ENCODE measurements at places on chromosomes 4 and X.

DNA sequence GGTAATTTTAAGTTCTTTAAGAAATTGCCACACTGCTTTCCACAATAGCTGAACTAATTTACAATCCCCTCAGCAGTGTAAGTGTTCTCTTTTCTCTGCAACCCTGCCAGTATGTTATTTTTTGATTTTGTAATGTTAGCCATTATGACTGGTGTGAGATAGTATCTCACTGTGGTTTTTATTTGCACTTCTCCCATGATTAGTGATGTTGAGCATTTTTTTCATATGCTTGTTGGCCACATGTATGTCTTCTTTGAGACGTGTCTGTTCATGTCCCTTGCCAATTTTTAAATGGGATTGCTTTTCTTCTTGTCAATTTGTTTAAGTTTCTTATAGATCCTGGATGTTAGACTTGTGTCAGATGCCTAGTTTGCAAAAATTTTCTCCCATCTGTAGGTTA is 86.1 kb downstream of the BMP3 start:
- no peak for DNase-seq

DNA sequence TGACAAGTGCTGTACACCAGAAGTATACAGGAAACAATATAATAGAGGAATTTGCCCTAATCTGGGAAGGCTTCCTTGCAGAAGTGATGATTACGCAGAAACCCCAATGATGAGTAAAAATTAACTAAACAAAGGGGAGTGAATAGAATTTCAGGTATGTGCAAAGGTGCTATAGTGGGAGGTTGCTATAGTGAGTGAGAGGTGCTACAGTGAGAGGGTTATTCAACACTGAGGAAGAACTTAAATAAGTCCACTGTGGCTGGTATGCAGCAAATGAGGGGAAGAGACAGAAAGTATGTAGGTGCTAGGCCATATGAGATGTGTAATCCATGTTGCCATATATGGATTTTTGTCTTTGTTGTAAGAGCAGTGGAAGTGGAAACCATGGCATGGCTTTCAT is 69.5 kb downstream of the TRIM2 start:
- no peak for DNase-seq

DNA sequence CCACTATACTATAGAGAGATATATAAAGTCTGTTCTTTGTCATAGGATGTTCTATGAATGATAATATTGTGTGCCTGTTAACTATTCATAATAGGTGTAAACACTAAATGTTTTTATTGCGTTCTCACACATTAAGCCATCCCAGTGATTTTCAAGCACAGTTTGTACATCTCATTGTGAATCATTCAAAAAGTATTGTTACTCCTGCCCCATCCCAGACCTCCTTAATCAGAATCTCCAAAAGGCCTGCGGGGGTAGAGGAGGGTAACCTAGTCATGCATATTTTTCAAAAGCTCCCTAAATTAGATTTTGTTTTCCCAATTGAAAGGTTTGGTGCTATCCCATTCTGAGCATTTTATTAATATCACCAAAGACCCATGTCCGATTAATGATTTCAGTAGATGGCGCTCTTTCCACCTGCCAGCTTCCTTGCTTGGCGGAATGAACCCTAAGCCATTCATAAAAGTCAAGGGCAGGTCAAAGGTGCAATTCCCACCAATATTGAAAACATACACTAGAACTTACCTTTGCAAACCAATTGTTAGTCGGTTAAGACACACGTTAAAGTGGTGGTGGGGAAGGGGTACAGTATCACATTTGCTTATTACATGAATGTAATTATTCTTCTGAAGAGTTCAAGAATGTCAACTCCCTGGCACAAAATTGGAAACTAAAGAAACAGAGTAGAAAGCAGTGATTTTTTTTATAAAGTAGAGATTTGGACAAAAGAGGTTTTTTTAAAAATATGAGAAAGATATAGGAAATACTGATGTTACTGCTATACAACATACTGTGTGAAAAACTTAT is 5.8 kb upstream of the TET2 start:
- DNase-seq, result no peak

DNA sequence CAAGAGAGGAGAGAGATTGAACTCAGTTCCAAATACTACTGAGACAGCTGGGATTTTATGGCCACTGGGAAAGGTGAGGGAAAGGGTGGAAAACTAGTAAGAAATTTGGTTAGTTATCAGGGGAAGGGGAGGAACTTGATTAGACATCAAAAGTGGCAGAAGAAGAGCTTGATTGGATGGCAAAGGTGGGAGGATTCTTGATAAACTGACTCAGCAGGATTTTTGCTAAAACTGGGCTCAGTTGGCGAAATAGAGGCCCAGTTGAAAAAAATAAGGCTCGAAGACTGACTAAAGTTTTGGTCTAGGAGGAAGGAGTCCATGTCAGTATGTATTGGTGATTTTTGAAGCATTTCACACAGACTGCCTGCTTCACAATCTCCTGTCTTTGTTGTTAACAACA is 10.0 kb downstream of the BEX3 start:
- DNase-seq, result no peak
